ENCODE measurements at places on chromosomes 16 and 17.

DNA sequence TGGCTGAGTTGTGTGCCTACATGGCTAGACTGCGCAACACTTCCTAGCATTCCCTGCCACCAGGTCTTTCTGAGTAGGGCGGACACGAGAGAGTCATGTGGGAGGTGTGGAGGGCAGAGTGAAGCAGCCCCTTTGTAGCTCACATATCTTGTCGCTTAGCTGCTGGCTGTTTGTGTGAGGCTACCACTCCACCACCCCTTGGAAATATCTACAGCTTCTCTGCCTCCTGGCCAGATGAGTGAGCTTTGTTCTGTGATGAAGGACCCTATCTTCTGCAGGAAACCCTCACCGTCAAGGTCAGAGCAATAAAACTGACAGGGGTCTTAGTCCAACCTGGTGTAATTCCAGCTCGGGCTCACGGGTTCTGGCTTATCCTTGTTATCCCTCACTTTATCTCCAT lies 232.1 kb upstream of the ASIC2 start:
- DNase-seq, result no peak

- no peak for DNase-seq
These were observed 19.5 kb downstream of the MARVELD3 start for GRCh38 chr16:71645450-71645849.

DNA sequence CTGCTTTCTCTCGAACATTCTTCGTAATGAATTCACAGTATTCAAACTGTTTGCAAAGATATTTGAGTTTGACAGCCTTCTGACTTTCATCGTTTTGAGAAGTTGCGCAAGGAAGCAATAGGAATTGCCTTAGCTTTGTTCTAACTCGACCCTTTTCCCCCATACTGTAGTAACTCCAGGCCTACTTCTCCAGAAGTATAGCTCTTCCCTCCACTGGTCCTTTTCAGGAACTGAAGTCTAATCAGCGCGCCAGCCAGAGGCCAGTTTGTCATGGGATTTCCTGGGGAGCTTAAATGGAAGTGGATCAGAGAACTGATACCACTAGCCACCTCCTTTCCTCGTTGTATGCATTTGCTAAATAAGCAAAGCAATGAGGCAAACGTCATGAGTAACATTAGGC lies 27.9 kb downstream of the CDR2 start:
- DNase-seq, result no peak

DNA sequence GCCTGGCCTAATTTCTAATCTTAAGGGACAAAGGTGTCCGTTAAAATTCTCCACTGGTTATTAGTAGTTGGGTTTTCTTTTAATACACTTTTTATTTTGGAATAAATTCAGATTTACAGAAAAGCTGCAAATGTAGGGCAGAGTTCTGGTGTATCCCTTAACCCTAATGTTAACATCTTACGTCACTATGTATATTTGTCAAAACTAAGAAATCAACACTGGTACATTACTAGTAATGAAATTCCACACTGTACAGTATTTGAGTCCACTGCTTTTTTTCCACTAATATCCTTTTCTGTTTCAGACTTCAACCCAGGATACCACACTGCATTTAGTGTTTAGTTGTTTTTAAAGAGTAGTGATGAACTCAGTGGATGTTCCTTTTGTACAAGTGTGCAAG lies 18.7 kb upstream of the KPNA2 start:
- no peak for DNase-seq

GRCh38 chr17:56113486-56113885 lies 39.8 kb upstream of the ANKFN1 start:
- DNase-seq, result no peak

DNA sequence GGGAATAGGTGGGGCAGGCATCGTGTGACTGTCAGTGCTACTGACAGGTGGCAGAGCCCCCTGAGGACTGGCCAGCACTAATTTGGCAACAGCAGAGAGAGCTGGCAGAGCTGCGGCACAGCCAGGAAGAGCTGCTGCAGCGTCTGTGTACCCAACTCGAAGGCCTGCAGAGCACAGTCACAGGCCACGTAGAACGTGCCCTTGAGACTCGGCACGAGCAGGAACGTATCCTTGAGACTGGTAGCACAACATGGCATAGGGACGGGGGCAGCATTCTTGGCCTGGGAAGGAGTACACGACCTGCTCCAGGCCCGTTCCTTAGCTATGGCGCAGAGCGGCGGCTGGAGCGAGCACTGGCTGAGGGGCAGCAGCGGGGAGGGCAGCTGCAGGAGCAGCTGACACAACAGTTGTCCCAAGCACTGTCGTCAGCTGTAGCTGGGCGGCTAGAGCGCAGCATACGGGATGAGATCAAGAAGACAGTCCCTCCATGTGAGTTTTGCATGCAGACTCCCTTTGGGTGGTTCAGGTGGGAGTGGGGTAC lies 3.0 kb upstream of the NRN1L start:
- DNase-seq, result no peak

DNA sequence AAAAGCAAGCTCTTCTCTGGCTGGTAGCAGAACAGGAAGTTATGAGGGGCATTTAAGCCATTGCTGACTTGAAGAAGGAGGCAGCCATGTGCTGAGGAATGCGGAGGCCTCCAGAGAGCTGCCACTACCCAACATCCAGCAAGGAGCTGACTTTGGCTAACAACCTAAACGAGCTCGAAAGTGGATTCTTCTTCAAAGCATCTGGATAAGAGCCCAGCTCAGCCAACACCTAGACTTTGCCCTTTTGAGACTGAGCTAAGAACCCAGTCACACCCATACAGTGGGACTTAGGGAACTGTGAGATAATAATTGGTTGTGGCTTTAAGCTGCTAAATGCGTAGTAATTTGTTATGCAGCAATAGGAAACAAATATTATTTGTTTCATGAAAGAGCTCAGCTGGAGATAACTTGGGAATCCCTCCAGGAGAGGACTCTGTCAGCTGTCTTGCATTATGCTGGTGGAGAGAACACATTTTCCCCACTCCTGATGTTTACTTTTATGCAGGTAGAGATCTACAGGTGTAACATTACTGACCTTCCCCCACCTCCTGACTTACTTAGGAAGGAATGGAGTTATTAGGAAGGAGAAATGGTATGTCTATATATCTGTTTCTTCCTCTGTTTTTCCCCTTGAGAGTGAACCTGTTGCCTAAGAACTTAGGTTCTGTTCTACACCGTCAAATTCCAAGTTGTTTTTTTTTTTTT lies 52.7 kb upstream of the ZNF629 start:
- DNase-seq, result no peak

DNA sequence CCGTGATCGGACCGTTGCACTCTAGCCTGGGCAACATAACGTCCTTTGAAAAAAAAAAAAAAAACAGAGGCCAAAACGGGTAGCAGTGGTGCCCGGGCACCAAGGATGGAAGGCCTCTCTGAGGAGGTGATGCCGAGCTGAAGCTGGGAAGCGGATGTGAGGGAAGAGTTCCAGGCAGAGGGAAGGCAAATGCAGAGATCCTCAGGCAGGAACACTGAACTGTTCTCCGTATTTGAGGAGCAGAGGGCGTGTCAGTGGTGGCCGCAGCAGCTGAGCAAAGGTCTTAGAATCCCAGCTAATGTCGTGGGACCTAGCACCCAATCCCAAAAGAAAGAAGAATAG lies 656 bp upstream of the KCTD13 start:
- DNase-seq, result no peak

GRCh38 chr16:3088450-3088849 lies 10.6 kb downstream of the ZSCAN10 start:
- DNase-seq, result no peak

DNA sequence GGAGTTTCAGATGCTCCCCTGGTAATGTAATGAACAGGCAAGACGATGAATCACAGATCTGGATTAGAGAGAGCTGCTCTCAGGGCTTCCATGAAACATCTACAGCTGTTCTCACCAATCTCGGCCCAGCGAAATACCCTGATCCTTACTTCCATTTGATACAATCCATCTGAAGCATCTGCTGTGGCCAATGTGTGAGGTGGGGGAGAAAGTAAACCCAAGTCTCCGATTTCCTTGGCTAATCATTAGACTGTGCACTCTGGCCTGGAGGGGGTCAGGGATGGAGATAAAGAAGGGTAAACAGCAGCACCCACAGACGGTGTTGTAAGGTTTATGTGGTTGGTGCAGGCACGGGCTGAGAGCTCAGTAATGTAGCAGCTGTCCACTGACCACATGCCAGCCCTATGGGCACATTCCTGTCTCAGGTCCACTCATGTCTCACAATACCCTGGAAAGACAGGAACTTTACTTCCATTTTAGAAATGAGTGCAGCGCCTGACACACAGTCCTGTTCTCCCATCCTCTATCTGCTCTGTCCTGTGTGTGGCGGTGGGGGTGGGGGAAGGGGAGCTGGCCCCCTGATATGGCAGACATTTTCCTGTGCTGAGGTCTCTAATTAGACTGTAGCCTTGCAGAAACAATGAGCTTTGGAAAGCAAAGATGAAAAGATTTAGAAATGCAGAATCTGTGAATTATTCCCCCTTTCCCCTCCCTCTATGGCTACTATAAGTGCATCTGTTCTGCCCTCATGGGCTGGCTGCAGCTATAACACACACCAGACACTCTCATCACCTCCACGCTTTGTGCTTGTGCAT lies 48.3 kb upstream of the ERN1 start:
- DNase-seq, result no peak

DNA sequence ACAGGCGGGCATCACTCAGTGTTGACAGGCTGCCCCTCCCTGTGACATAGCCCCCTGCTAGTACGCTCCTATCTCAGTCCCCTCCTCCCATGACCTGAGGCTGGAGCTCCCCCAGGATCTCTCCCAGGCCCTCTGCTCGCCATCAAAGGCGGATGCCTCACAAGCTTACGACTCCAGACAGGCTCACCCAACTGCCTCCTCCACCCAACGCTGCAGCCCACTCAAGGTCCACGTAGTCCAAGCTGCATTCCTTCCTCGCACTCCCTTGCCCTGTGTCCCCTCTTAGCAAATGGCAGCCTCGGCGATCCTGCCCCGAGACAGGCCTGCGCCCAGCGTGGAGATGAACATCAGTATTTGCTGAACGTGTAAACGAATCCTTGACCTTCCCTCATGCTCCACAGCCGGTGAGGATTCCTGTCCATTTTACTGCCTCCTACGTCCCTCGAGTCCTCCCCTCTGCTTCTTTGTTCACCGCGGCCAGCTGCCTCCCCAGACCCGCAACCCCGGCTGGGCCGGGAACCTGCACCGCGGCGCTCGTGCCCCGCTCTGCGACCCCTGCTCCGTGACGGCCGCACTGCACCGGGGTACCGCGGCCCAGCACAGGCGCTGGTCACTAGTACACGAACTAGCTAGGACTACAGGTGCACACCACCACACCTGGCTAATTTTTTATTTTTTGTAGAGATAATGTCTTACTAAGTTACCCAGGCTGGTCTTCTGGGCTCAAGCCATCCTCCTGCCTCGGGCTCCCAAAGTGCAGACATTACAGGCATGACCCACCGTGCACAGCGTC lies 838 bp upstream of the TMEM97 start:
- DNase-seq, result no peak
